ENCODE measurements at places on chromosomes 7 and 10.

DNA sequence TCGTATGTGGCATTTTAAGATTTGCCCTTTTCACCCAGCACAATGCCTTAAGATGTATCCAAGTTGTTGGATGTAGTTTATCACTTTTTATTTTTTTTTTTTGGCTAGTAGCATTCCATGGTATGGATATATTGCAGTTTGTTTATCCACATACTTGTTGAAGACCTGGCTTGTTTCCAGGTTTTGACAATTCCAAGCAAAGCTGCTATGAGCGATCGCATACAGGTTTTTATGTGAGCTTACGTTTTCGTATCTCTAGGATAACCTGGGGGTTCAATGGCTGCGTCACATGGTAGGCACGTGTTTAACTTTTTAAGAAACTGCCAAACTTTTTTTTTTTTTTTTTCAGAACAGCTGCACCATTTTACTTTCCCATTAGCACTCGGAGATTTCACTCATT lies 32.2 kb downstream of the BAIAP2L1 start:
- DNase-seq, result no peak

DNA sequence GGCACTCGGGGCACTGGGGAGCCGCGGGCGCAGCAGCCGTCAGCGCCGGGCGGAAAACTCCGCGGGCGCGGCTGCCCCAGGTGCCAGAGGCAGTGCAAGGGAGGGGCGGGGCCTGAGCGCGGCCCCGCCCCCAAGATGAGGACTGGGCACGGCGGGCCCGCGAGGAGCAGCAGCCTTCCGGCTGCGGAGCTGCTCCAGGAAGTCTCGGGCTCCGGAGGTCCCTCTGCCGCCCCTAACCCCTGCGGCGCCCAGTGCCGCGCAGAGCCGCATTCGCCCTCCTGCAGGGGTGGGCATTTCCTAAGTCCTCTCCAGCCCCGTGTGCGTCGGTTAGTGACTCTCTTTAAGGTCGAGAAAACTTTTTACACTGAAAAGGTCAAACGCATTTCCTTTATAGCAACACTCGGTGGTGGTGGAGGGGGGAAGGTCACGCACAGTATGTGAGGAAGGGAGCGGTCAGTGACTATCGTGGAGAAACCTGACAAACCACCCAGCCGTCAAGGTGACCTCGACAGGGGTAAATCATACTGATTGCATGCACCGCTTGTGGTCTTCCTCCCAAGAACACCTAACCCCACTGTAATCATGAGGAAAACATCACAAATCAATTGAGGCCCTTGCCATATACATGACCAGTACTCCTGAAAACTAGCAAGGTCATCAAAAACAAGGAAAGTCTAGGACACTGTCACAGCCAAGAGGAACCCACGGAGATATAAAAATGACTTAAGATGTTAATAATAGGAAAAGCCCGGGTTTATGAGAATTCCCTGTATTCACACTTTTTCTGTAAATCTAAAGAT lies at the start of gene ANXA11:
Gene ANXA11 (minus strand): TSS at position 61 of the 800 bp plus-strand sequence. CDS start 32,676 bp downstream, outside the sequence.
- DNase-seq, result peak; percentile 85

GRCh38 chr7:7554021-7554432 lies 12.7 kb upstream of the MIOS start:
- no peak for DNase-seq

GRCh38 chr7:11710377-11710776 lies 121.6 kb downstream of the THSD7A start:
- no peak for DNase-seq

DNA sequence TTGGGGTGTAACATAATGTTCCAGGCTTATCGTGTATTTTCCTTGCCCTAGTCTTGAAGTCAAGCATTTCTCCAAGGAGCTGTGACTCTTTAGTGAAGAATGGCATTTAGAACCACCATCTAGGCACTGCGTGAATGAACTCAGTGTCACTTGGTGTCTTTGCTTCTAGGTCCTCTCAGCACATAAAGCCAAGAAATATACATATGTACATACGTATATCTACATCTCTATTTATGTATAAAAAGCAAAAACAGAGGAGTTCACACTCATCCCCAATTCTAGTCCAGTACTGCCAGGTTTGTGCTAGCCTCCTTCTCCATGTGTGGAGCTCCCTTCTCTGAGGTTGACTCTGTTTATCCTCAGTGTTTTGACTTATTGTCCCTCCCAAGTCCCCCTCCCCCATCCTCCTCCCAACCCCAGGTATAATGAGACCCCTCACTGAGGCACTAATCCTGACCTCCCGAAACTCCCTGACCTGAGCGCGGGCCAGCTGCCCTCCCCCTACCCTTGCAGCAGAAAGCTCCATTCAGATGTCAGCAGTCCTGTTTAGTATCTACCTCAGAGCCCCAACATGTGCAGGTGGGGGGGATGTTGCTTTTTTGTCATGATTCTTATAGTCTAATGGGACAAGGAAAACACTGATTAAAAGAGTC lies 61.5 kb downstream of the GDI2 start:
- no peak for DNase-seq

DNA sequence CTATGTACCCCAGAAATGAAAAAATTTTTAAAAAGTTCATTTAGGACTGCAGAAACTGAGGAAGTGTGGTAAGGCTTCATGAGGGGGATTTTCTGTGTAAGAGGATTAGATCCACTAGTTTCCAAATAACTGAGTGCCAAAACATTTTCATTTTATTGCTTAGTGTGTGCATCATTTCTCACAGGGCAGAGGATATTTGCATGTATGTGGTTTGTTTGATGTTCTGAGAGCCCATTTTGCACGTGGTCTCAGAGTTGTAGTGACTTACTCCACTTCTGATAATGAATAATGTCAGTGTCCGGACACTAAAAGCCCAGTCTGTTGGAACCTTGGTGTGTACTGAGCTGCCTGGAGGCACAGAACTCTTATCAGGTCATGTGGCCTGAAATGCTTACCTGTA lies 299.9 kb downstream of the AUTS2 start:
- no peak for DNase-seq

GRCh38 chr10:113304726-113305125 lies 248.1 kb upstream of the HABP2 start:
- DNase-seq, result no peak

DNA sequence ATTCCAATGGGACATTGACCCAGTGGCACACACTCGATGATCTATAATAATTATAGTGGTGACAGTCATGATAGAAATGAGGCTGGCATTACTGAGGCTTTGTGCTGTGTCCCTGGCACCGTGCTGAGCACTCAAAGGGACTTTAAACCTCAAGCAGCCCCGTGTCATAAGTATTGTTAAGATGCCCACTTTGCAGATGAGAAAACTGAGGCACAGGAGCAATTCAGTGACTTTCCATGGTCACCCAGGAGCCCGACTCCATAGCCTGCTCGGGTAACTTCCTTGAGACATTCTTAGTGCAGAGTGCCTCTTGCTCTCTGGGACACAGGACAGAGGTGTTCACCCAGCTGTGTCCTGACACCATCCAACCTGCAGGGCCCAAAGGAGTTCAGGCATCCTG lies 152.6 kb downstream of the C10orf105 start:
- DNase-seq, result no peak

GRCh38 chr10:29636178-29636577 lies 1.4 kb upstream of the SVIL start:
- DNase-seq, result no peak

DNA sequence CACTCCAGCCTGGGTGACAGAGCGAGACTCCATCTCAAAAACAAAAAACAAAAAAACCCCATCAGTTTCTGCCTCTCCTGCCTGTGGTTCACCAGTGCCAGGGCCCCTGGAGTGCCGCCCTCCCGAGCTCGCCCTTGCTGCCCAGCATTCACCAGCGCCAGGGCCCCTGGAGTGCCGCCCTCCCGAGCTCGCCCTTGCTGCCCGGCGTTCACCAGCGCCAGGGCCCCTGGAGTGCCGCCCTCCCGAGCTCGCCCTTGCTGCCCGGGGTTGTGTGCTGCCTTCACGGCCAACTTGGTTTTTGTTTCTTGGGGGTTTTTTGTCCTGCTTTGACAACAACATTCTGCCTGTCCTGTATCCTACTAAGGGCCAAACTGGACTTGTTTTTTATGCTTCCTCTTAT lies 13.2 kb upstream of the GET4 start:
- no peak for DNase-seq

GRCh38 chr7:102432442-102433218 lies 745 bp upstream of the ORAI2 start:
- DNase-seq, result peak; percentile 20

DNA sequence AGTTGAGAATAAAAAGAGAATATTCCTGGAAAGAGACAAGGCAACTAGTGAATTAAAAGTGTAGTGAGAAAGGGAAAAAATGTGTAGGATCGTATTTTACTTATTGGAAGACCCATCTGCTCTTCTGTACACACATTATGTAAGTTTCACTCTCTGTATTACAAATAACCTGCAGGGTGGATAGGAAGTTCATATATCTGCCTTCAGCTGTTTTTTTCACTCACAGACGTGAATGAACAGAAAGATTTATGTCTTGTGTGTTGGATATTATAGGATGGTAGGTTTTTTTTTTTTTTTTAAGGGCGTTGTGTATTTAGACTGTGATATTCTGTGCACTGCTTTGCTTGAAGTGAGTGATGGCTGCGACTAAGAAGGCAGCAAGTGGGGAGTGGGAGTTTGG lies 266.5 kb downstream of the AUTS2 start:
- DNase-seq, result no peak

- no peak for DNase-seq
Measured at GRCh38 chr10:24552346-24553016, 171.2 kb downstream of the ARHGAP21 start.

- no peak for DNase-seq
Measured at GRCh38 chr7:139749545-139749944, 28.3 kb downstream of the HIPK2 start.

DNA sequence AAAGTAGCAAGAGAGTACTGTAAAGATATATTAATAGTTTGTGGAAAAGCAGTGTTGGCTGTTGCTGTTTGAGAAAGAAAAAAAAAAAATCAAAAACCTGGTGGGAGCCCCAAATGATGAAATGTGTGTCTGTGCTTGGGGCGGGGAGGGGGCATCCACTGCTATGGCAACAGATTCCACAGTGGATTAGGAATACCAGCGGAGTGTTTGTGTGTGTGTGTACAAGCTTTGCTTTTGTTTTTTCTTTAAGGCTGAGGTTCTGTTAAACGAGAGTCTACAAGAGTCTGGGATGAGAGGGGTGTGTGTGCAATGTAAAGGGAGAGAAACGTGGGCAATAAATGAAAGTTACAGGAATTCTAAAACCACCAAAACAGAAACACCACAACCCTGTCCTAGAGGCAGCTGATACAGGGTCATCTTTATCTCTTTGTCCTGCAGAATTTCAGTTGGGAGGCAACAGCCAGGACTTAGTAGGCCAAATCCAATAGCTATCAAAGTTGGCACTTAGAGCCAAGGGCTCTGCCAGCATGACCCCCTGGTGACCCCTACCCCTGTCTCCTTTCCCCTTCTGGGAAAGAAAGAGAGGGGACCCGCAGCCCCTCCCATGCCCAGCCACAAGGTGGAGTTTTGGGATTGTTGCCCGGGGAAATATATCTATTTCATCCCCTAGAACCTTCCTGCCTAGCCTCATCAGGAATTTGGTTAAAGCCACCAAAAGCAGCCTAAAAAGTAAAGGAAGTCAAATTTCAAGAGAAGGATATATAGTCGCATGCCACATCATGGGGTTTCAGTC lies 85.4 kb downstream of the OSBPL3 start:
- DNase-seq, result no peak

- no peak for DNase-seq
Measured at GRCh38 chr10:111370101-111370500, 293.3 kb downstream of the ADRA2A start.

- no peak for DNase-seq
Measured at GRCh38 chr7:95867309-95867708, 95.0 kb downstream of the DYNC1I1 start.

DNA sequence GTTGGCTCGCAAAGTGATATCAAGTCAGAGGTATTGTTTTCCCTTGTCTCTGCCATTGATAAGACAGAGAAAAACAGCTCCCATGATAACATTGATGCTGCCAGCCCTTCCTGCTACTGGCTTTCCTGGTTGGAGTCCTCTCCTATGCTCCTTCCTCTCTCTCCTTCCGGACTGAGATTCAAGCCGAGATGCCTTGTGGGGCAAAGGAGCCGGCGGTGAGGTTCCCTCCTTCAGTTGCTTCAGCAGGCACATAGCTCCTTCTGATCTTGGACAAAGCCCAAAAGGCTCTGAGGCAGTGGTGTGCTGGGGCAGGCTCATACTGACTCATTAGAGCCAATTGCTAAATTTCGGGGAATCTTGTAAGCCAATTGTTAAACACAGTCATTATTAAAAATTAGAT lies 8.8 kb upstream of the ZCCHC24 start:
- no peak for DNase-seq

- DNase-seq, result no peak
Measured at GRCh38 chr10:48802611-48803071, 118.0 kb downstream of the WDFY4 start.
